ENCODE measurements at places on chromosomes 6 and 20.

- DNase-seq: no peak
These were observed 7.6 kb downstream of the LEMD2 start for GRCh38 chr6:33781131-33781975.

DNA sequence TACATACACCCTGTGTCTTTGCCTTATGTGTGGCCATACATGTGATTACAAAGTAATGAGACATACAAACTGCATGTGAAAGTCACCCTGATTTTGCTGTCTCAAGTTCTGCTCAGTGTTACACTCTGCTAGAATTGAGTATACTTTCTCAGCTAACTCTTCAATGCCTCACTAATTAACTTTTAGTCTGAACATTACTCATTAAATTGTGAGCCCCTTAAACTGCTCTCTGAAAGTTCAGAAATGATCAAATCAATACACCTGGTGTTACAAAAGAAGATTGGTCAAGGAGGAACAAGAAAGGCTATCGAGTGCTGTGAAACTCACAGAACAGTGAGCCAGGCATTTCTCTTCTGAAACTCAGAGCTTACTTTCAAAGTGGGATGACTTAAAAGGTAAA, 71.3 kb downstream of the MKKS start:
- DNase-seq: no peak

DNA sequence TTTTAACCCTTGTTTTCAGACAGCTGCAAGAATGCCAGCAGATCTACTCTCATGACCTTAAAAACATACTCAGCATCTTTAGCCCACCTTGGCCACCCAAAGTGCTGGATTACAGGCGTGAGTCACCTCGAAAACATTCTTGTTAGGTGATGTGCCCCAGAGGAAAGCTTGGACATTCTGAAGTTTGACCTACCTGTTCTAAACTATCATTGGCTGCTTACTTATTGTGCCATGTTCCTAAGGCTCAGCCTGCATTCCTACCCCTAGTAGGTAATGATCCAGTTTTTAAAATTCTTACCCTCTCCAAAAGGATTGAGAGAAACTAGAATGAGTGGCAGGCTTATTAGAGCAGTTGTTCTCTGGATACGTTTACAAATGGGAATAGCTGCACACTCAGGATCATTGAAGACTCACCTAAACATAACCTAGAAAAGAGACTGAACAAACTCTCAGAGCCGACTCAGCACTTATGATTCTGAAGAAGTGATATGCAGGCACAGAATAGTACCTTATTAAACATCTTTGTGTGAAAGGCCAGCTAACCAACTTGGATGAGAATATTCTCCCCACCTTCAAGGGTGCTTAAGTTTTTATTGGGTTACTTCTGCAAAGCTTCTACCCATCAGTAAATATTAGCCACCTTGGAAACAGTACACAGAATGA, 362.1 kb downstream of the NRN1 start:
- no peak for DNase-seq

- DNase-seq: no peak
These were observed 222.7 kb downstream of the ANKRD60 start for GRCh38 chr20:58005581-58006345.

Data from CD4-positive, alpha-beta T cell treated with Interleukin-17A for 1 hour (primary cell).